ENCODE measurements at places on chromosomes 7 and 10.

GRCh38 chr7:19113002-19113350, 4.5 kb downstream of the TWIST1 start:
- DNase-seq = no peak

- DNase-seq = no peak
Observed at GRCh38 chr7:28408105-28408959, 4.0 kb upstream of the CREB5 start.

DNA sequence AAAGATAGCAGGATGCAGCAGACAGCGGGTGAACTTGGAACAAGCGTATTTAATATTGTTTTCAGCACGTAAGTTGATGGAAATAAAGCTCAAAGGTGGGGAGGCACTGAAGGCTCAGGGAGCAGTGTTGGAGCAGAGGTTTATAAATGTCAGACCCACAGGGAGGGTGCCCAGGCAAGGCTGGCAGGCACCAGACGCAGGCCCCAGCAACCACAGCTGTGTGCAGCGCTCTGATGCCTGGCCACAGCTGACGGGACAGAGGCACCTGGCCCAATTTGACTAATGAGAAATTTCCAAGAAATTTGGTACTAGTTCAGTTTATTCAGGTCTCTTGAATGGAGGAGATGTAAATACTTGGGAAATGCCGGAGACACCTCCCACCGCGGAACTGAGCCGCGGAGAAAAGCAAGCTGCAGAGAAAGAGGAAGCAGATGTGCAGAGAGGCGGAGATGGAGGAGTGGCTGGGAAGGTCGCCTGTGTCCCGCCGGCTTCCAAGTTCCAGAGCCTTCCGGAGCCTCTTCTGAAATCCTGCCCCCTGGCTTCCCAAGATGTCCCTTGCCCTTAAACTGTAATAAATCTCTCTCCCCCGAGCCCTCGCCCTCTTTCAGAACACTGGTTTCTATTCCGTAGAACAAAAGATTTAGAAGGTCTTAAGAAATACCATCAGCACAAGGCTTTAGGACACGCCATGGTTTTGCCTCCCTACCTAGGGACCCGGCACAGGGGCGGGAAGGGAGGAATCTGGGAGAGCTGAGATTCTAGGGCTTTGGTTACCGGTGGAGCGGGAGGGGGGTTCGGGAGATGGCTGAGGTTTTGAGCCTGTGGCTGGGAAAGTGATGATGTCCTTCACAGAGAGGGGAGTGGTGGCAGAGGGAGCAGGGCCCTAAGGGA, 38.4 kb upstream of the PLXNA4 start:
- DNase-seq = peak; percentile 10

DNA sequence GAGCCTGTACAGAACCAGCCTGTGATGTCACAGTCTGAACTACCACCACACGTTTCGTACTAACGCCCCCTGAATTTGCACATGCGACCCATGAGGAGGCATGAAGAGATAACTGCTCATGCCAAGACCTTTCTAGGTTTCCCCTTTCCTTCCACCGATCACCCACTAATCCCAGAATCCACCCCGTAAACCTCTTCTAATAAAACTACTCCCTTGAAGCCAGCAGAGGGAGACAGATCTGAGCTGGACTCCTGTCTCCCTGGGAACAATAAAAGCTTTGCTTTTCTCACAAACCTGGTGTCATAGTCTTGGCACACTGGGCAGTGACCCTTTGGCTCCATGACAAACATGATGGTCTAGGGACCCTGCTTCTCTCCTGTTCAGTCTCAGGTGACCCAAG, 144.5 kb downstream of the FRMD4A start:
- peak; percentile 18 for DNase-seq

DNA sequence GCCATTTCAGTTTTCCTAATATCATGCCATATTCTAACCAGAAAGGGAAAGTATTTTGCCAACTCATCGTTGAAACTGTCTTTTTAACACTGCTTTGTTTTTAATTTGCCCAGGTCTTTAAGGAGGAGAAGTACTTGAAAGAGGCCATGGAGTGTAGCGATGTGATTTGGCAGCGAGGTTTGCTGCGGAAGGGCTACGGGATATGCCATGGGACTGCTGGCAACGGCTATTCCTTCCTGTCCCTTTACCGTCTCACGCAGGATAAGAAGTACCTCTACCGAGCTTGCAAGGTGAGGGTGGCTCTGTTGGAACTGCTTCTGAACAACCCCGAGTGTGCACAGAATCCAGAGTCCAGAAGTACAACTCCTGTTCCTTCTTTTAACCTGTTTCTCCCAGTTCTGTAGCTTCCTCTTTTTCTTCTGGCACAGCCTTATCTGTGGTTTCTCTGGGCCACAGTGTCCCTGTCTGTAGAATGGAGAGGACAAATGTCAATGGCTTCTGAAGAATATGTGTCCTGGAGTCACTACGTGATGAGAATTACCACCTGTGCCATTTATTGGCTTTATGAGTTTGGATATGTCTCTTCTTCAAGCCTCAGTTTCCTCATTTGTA, 60.1 kb downstream of the LANCL2 start:
- no peak for DNase-seq

GRCh38 chr10:62620491-62620890, 184.0 kb upstream of the ADO start:
- peak; percentile 20 for DNase-seq

- DNase-seq = no peak
Observed at GRCh38 chr7:5699467-5700384, 81.7 kb downstream of the RNF216 start.

GRCh38 chr7:5206686-5207085, 16.7 kb downstream of the WIPI2 start:
- no peak for DNase-seq

DNA sequence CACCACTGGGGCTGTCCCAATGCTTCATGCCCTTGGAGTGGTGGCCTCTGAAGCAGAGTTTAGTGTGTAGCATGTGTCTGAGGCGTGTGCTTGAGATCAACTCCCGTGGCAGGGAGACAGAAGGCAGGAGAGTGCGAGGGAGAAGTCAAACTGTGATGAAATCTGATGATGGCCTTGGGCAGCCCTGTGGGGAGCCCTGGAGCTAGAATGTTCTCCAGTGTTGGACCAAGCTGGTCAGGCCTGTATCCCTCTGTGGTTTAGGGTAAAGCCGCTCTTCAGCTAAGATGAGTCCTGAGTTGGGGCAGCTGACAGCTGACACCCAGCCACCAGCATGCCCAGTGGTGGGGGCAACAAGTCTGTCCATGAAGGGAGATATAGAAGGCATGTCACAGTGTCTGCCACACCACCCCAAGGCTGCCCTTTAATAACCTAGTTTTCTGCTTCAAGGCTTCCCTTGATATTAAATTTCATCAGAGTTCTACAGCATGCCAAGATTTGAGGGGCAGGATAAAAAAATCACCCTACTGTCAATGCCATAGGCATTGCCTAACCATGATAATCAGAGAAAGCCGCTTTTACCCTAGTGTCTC, 170.5 kb upstream of the SVIL start:
- DNase-seq = no peak

- DNase-seq = peak; percentile 59
Observed at GRCh38 chr7:131072505-131073091, 255.1 kb upstream of the MKLN1 start.

GRCh38 chr10:48205918-48206317, 68.6 kb downstream of the FRMPD2 start:
- DNase-seq = no peak

GRCh38 chr7:149409895-149410294, 51.0 kb downstream of the ZNF777 start:
- no peak for DNase-seq

DNA sequence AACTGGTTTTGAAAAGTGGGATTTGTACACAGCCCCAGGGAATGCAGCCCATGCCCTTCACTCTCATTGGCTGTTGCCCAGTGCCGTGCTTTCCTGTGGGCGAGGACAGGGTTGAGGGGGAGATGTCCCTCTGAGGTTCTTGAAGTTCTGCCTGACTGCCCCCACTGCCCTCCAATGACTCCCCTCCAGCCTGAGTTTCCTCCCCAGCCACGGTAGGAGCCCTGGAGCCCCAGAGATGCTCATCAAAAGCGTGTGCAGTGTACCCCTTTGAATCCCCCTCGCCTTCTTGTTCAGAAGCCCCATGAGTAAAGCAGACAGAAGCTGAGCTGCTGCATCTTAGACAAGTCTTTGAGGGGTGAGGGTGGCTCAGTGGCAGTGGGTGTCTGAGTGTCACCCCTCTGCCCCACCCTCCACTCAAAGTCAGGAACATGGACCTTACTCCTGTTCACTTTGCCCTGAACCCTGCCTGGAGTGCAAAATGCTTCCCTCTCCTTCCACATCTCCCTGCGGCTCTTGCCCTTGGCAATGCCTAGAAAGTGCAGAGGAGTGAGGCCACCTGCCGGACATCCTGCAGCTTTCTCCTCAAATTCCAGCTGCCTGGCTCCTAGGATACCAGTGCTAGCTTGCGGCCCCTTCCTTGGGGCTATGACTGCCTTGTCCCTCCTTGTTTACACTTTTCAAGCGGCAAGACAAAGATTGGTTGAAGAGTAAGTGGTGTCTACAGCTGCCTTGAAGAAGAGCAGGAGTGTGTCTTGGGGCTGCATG, 19.9 kb downstream of the FAM241B start:
- DNase-seq = no peak

GRCh38 chr7:99244939-99245338, 27.7 kb upstream of the MYH16 start:
- DNase-seq = peak; percentile 67

DNA sequence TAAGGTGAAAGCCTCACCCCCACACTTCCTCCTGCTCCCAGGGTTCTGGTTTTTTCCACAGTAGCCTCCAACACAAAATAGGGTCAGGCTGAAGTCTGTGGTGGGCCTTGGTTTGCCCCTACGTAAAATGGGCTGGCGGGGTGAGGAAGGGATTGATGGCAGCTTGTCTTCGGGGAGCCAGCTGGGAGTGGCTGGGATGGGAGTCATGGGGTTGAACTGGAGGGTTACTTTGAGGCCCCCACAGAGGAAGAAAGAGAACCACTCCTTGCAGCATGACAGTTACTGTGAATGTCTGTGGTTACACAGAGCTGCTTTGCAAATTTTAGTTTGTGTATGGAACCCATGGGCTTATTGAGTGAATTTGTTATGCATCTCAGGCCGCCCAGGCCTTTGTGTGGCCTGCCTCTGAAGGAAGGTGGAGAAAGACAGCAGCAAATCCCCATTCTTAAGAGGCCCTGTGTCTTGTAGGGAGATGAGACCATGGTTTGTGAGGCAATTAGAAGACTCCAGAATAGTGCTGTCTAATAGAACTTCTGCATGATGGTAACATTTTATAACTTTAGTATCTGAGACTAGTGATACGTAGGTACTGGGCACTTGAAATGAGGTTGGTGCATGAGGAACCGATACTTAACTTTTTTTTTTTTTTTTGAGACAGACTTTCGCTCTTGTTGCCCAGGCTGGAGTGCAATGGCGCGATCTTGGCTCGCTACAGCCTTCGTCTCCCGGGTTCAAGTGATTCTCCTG, 8.1 kb downstream of the TRIM8 start:
- DNase-seq = no peak

GRCh38 chr10:46325021-46325420, 38.2 kb downstream of the ANTXRL start:
- DNase-seq = peak; percentile 25

- DNase-seq = no peak
Observed at GRCh38 chr7:24709585-24710360, 47.5 kb downstream of the GSDME start.

DNA sequence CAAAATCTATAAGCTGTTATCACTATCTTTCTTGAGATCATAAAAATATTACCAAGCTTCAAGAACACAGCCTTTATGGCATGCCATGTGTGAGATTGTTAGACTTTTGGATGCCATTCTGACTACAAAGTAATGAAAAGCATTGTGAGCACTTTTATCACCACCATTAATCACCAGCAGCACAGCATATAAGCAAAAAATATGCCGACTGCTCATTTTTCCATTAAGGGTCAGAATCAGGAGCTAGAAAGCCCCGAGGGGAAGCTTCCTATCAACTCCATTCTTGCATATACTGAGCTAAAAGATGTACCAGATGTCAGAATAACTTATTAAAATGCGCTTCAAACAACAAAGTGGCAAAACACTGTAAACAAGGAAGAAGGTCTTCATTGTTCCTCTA, 114.3 kb downstream of the LMBR1 start:
- peak; percentile 23 for DNase-seq

GRCh38 chr10:110778211-110778610, 93.5 kb upstream of the PDCD4 start:
- no peak for DNase-seq

DNA sequence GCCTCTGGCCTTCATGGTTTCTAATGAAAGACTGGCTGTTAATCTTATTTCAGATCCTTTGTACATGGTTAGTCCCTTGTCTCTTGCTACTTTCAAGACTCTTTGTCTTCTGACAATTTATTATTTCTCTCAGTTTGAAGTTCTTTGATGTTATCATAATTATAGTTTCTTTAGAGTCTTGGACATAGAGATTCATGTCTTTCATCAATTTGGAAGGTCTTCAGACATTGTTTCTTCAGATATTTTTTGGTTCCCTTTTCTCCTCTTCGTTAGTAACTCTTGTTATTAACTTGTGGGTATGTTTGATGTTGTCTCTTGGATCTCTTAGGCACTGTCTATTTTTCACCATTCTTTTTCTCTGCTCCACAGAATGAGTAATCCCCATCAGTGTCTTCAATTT, 8.7 kb downstream of the ZNF37A start:
- no peak for DNase-seq

DNA sequence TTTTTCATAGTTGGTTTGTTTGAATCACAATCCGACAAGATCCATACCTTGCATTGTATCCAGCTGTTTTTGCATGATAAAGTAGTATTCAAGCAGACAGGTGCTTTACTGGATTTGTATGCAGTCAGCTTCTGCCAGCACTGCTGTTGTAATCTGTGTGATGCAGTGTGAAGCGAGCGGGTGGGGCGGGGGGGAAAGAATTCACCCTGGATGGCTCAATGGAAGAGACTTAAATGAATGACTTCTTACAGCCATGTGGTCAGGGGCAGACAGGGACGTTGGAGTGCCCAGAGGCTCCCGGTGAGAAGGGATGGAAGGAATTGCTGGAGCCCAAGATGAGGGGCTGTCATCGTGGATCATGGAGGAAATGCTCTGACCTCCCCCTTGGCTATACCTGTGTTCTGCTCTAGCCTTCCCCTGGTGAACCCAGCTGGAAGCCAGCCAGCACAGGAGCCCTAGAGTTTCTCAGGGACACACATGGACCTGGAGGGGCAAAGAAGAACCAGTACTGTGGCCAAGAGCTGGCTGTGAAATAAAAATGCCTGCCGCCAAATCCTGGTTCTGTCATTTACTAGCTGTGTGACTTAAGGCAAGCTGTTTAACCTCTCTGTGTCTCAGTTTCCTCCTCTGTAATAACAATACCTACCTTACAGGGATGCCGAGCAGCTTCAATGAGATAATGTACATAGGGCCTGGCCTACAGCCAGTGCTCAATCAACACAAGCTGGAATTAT, 14.1 kb downstream of the NFE2L3 start:
- no peak for DNase-seq

DNA sequence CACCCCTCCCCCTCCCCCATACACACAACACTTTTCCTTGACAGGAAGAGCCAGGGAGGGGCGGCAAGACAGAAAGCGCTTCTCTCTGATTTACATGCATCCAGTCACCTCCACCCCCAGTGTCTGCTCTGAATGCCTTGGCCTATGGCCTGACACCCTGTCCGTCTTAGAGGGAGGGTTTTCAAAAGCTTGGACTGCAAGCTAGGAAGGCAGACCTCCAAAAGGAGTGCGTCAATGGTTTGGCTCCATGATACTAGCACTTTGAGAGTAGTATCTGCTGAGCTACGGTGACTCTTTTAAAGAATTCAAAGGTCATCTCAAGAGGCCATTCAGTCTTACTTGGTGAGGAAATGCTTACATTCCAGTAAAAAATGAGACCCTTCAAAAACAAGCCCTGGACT, 20.3 kb upstream of the PAX2 start:
- DNase-seq = peak; percentile 77
